ENCODE measurements at places on chromosomes 13 and 19.

- DNase-seq, result no peak
Observed at GRCh38 chr19:54275951-54276350, 5.0 kb downstream of the LILRB2 start.

DNA sequence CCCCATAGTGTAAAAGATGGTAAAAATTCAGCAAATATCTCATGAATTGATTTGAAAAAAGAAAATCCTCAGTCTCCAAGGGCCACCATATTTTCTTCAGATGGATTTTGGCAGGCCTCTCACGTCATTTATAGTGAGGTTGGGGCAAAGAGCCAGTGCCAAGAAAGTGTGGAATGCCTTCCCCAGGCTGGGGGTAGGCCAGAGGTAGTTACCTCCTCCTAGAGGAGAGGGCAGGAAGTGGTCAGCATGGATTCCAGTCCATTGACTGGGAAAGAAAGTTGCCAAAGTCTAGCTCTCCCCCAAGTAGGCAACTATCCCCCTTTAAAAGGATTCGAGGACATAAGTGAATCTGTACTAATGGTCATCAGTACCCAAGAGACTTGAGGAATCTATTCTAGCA lies 68.4 kb upstream of the KCTD4 start:
- DNase-seq, result no peak

DNA sequence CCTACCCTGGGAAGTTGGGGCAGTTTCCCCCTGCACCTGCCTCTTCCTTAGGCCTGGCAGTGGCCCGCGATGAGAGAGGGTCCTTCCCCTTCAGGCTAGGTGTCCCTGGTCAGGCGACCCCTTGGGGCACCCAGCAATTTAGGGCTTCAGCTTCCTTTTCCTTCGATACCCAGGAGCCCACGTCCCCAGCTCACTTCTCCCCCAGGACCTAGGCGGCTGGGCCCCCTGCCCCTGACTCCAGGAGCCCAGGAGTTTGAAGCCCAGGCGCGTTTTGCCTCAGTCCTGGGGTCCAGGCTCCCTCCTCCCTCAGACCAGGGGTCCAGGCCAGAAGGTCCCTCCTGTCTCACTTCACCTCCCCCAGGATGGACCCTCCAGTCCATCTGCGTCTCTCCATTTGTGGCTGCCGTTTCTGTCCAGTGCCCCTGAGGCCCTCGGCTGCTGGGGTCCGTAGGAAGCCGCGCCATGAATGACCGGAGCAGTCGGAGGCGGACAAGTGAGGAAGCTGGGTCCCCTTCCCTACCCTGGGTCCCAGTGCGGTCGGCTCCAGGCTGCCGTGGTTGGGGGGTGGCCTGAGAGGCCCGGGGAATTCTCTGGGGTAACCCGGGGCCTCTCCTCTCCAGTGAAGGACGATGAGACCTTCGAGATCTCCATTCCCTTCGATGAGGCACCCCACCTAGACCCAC lies 714 bp downstream of the CCDC106 start:
- DNase-seq, result no peak

- DNase-seq, result no peak
Observed at GRCh38 chr19:55238030-55238429, 9.5 kb upstream of the TMEM86B start.

DNA sequence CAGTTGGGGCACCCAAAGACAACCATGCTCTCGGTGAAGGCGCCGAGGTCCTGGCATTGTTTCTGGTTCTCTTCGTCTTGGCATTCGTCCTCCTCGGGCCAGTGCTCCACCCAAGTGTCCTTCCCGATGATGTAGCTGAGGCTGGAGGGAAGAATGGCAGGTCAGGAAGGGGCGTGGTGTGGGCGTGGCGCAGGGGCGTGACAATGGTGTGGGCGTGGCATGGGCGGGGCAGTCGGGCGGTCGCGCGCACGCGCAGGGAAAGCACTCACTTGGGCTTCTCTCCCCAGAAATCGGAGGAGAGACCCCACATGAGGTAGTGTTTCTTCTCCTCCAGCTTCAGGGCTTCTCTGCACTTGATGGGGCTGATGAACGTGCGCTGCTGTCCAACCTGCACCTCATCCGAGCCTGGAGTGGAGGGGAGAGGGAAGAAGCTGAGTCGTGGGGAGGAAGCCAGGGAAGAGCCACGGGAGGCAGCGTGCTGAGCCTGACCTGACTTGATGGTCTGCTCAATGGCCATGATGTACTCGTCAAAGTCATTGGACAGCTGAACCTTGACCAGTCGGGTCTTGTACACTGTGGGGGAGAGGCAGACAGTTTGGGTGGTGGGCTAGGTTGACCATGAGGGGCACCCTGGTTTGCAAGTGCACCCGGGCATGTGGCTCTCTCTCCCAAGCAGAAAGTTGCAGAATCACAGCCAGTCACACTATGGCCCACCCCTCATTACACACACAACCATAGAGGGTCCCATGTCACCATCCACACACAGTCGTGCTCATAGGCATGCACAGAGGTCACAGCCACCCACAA lies 8.1 kb upstream of the TNFSF14 start:
- no peak for DNase-seq

- DNase-seq, result no peak
Observed at GRCh38 chr13:51996641-51997040, 14.6 kb downstream of the ATP7B start.

GRCh38 chr13:24280720-24281119 lies 28.7 kb upstream of the C1QTNF9 start:
- DNase-seq, result peak; percentile 34

- peak; percentile 96 for DNase-seq
Observed at GRCh38 chr13:48037346-48038173, at the start of gene NUDT15. Gene NUDT15, plus strand, starts transcription at chr13:48037726. Its CDS starts 21 bp downstream, at chr13:48037747.

DNA sequence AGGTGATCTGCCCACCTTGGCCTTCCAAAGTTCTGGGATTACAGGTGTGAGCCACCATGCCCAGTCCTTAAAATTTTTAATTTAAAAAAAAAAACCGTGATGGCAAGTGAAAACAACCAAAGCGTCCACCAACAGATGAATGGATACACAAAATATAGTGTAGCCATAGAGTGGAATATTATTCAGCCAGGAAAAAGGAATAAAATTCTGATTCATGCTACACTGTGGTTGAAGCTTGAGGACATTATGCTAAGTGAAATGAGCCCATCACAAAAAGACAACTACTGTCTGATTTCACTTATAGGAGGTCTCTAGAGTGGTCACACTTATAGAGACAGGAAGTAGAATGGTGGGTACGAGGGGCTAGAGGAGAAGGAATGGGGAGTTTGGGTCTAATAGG lies 26.3 kb upstream of the KLF2 start:
- DNase-seq, result no peak

GRCh38 chr19:51339313-51339686 lies 2.6 kb downstream of the VSIG10L start:
- no peak for DNase-seq

- no peak for DNase-seq
Observed at GRCh38 chr13:57326532-57326931, 159.5 kb downstream of the PRR20E start.

- no peak for DNase-seq
Observed at GRCh38 chr19:4086411-4086867, 19.7 kb upstream of the ZBTB7A start.

DNA sequence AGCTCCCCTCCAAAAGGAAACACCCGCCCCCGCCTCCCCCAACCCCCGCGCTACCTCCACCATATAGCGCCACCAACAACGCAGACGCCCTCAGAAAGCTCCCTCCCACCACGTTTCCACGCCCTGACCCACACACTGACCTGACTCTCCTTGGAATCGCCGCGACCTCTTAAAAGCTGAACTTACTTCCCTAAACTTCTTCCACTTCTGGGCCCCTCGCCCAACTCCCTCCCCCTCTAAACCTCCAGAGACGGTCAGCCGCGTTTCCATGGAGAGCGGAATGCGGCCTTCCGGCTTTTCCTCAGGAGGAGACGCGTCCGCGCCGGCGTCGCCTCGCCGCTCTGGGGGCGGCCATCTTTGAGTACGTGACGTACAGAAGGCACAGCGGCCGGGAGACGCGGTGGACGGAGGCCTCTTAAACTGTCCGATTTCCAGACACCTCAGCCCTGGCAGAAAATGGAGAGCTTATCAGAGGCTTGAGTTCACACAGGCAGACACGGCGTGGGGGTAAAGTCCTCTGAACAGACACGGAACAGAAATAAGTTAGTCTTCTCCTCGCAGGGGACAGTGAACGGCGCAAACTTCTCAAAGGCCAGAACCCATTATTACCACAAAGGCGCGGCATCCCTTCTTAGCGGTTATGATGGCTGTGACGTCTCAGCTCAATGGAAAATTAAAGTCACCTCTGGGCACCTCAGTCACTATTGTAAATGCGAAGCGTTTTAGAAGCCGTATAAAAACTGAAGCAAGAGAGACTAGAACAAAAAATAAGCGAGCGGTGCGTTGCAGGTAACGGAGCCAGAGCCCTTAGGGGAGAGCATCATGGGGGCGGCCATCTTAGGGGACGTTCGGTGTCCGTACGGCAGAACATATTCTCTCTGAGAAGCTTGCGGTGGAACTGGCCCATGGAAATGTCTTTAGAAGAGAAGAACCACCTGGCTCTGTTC lies at the start of gene ZNF432:
Gene ZNF432, minus strand, starts transcription at position 284 of the 947 bp plus-strand sequence. CDS start 1,970 bp downstream, outside the sequence.
- peak; percentile 94 for DNase-seq

DNA sequence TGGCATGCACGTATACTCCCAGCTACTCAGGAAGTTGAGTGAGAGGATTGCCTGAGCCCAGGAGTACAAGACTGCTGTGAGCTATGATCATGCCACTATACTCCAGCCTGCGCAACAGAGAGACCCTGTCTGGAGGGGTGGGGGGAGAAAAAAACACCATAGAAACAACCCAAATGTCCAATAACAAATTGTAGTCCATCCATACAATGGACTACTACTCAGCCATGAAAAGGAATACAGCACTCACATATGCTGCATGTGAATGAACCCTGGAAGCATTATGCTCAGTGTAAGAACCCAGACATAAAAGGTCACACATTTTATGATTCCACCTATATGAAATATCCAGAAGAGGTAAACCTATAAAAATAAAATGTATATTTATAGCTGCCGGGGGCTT lies 42.3 kb downstream of the CD320 start:
- no peak for DNase-seq

DNA sequence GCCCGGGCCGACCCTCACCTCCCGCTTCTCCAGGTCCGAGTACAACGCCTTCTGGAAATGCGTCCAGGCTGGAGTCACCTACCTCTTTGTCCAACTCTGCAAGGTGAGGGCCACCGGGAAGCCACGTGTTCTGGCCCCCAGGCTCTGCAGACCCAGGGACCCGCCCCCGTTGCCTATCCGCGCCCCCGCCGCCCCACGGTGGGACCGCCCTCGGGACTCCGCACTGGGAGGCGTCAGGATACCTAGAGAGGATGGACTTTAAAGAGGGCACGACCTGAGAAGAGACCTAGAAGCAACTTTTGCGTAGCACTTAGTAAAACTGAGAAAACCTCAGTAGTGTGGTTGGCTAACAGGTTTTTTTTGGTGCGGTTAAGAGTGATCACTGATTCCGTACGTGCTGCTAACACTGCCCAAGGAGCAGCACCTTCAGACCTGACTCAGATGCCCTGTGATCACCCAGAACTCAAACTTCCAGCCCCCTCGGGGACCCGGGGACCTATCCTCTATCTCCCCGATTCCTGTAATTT lies 492 bp downstream of the TMEM147 start:
- DNase-seq, result no peak

DNA sequence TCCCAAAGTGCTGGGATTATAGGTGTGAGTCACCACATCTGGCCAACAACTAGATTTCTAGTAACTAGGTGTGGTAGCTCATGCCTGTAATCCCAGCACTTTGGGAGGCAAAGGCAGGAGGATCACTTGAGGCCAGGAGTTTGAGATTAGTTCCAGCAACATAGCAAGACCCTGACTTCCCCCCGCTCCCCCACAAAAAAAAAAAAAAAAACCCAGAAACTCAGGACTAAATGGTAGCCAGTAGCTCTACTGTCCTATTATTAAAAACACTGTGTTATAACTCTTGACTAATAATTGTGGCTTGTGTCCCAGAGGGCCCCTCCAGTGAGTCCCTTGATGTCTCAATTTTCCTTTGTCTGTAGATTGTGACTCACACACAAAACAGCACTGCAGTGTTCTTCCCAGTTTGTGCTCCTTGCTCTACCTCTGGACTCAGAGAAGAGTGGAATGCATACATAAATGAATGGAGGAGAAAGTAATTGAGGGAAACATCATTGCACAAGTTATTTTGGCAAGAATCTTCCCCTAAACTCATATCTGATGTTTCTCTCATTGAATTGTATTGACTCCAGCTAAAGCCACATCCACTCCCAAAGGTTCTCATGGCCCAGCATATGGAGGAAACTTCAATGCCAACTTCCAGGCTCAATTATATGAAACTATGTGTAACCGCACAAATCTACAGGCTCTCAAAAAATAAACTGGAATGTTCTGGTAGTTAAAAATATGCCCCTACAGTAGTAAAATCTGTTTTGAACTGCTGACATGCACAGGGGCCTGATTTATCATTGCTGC lies 8.8 kb downstream of the TPT1 start:
- DNase-seq, result no peak

DNA sequence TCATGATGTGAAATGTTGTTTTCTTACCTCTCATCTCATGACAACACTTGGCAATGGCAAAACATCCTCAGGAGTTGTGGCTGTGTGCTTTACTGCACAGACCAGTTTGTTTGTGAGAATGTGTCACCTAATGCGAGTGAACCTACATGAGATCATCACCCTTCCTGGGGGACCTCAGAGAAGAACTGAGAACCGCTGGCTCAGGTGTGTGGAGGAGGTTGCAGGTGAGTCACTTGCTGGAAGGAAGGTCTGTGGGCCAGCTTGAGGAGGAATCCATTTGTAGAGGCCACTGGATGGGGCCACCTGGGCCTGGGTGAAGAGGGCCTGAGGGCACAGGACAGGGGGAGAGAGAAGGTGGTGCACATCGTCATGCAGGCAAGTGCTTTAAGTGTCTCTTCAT lies 3.0 kb upstream of the CEACAM1 start:
- DNase-seq, result no peak

- no peak for DNase-seq
Observed at GRCh38 chr13:79359064-79359463, 47.0 kb downstream of the RBM26 start.

- no peak for DNase-seq
Observed at GRCh38 chr19:5281588-5281987, 59.0 kb downstream of the PTPRS start.

DNA sequence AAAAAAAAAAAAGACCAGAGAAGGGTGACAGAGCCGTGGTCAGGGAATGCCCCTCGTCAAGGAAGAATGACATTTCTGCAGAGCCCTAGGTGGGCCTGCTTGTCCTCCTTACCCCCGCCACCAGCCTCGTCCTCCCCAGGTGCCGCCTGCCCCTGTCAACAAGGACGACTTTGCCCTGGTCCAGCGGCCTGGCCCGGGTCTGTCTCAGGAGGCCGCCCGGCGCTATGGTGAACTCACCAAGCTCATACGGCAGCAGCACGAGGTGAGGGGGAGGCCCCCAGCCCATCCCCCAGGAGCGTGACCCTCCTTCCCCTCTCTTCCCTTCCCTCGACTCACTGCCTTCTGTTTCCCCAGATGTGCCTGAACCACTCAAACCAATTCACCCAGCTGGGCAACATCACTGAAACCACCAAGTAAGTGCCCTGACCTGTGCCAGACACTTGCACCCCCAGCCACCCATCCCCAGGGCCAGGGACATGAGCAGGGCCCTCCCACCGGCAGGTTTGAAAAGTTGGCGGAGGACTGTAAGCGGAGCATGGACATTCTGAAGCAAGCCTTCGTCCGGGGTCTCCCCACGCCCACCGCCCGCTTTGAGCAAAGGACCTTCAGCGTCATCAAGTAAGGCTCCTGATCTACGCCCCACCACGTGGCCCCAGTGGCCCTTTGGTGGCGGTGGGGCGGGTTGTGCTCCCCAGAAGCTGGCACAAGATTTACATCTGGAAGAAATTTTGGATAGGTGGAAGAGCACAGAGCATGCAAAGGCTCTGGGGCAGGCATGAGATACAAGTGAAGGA lies 14.8 kb downstream of the PODNL1 start:
- DNase-seq, result no peak

GRCh38 chr19:35703343-35703742 lies 1.0 kb upstream of the ZBTB32 start:
- no peak for DNase-seq

All from midbrain (tissue), 1 donor.